ENCODE measurements at places on chromosomes 13 and 19.

DNA sequence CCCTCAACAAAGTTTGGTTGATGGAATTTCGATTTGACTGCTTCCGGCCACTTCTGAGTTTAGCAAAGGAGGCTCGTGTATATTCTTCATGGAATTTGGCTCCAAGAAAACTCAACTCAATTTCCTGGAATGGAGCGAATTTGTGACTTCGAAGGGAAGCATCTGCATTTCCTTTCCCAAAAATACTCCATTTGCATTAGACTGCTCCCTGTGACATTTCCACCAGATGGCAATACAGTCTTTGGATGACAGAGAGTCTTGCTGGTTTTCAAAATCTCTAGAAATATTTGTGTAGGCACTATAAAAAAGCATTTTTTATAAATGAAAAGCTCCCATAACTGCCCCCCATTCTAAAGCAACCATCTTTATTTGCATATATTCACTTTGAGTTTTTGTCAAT is 4.1 kb downstream of the C1QTNF9 start:
- DNase-seq: no peak

- no peak for DNase-seq
These were observed 45.6 kb upstream of the RAP2A start for GRCh38 chr13:97388373-97388772.

- no peak for DNase-seq
These were observed 7.7 kb upstream of the LGALS7 start for GRCh38 chr19:38781058-38781457.

DNA sequence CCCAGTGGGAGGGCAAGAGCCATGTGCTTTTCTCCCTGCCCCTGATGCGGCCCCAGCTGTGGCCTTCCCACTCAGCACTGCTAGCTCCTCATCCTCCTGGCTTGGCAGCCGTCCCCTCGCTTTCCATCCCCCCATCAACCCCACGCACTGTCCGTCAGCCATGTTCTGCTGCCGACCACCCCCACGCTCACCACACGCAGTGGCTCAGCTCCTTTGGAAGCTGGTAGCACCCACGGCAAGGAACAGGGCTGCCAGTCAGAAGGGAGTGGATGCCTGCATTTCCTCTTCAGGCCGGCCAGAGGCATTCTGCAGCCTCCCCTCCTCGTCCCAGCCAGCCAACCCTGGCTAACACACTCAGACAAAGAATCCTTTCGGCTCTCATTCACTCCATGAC is 6.3 kb downstream of the CALM3 start:
- DNase-seq: no peak
